AG04449 (cell line): ENCODE measurements at places on chromosomes 13 and 19.

DNA sequence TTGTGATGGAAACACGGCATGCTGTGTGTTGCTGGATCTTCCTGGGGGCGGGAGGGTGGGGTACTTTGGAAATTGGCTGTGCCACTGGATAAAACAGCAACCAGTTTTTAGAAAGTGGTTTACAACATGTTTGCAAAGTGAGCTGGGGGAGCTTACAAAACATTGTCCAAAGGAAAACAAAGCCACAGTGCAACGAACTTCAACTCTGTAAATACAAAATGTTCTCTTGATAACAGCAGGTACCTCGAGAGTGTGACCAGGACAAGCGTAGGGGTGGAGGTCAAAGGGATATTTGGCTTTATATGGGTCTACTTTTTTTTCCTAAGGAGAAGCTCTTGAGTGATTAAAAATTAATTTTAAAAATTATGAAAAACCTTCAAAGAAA lies 2.5 kb downstream of the IGSF23 start:
- no peak for DNase-seq

GRCh38 chr19:10403137-10404021 lies at the start of gene CDC37:
Gene CDC37 (minus strand): TSS chr19:10403542. CDS start chr19:10403479, 63 bp downstream.
- peak; percentile 63 for DNase-seq

DNA sequence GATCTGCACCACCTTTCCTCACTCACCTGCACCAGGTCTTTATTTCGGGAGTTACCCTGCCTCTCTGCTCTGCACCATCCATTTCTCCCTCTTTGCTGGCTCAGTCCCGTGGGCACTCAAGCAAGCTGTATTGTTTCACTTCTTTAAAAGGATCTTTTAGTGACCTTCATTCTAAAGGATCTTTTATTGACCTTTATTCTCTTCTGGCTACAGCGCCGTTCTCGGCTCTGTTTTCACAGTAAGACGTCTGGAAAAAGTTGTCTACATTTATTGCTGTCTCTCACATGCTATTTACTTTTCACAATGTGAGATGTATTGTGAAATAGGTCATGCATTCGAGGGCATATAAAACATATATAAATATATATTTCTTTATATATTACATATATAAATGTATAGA lies 35.6 kb upstream of the ARGLU1 start:
- no peak for DNase-seq

GRCh38 chr13:101959016-101959415 lies 442.8 kb downstream of the FGF14 start:
- DNase-seq = no peak

DNA sequence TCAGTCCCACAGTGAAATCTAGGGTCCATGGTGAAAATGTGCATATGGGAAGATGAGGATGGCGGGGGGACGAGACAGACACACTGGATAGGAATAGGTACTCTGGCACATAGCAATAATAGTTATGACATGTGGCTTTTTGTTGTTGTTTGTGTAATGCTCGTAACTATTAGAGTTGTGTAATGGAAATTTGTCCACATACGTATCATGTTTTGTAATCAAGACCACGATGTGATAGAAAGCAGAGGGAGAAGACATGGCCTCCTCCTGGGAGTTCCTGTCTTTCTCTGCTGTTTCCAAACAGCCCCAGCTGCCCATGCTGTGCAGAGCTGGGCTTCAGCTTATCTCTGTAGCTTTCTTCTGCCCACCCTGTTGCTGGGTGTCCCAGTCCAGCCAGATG lies 185.3 kb upstream of the TMTC4 start:
- DNase-seq = no peak

DNA sequence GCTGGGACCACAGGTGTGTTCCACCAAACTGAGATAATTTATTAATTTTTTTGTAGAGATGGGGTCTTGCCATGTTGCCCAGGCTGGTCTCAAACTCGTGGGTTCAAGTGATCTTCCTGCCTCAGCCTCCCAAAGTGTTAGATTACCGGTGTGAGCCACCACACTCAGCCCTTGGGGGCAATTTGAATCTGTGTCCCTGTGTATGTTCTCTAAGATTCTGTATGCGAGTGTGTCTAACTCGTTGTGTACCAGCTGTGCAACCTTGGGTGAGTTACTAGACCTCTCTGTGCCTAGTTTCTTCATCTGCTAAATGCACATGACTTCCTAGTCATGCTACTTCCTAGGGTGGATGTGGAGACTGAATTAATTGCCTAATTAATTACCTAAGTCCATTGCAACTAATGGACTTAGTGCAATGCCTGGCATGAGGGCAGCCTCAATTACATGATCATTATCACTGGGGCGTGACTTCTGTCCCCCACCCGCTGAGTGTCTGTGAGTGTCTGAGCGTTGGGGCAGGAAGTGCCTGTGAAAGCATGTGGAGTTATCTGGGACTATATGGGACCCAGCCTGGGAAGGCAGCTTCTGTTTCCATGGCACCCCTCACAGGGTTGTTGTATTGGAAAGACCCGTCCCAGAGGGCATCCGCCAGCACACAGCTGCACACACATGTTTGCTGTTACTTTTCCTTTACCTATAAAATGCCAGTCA lies 1.8 kb upstream of the NCCRP1 start:
- DNase-seq = no peak

- DNase-seq = no peak
Measured at GRCh38 chr19:28168557-28168956, 1044.4 kb downstream of the UQCRFS1 start.

DNA sequence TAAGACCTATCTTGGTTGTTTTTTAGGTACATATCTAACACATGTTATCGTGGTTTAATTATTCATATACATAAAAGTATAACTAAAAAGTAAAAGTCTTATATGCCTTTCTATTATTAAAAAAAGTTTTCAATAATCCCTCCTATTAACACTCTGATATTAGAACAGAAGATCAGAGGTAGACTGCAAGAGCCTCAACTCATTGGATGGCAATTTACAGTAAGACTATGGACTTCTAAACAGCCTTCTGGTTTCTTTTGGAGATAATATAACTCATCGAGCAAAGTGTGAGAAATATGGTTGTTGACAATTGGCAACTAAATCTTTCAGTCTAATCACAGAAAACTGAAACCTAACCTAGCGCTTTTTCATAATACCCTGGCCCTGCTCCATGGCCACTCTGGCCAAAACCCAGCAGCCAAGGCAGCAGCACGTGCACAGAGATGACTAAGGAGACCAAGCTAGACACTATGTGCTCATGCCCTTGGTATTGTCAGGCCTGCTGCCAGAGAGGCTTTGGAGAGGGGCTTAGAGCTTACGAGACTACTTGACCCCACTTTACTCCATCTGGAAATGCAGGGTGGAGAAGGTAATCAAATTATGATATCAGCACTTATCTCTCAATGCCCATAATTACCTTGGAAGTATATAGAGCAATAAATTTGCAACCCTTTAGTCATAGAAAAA lies 40.6 kb upstream of the EEF1AKMT1 start:
- DNase-seq = peak; percentile 69
